ENCODE measurements at places on chromosomes 3 and 15.

DNA sequence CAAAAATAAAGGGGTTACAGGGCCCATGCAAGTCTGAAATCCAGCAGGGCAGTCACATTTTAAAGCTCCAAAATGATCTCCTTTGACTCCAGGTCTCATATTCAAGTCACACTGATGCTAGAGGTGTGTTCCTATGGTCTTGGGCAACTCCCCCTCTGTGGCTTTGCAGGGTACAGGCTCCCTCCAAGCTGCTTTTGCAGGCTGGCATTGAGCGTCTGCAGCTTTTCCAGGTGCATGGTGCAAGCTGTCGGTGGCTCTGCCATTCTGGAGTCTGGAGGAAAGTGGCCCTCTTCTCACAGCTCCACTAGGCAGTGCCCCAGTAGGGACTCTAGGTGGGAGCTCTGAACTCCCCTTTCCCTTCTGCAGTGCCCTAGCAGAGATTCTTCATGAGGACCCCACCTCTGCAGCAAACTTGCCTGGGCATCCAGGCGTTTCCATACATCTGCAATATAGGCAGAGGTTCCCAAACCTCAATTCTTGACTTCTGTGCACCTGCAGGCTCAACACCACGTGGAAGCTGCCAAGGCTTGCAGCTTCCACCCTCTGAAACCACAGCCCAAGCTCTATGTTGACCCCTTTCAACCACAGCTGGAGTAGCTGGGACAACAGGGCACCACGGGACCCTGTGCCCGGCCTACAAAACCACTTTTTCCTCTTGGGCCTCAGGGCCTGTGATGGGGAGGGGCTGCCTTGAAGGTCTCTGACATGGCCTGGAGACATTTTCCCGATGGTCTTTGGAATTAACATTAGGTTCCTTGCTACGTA lies 80.1 kb upstream of the PLSCR5 start:
- no peak for DNase-seq

GRCh38 chr3:115072265-115073021 lies 74.6 kb downstream of the ZBTB20 start:
- DNase-seq = peak; percentile 55

GRCh38 chr3:57951066-57951882 lies 56.9 kb upstream of the FLNB start:
- DNase-seq = no peak

DNA sequence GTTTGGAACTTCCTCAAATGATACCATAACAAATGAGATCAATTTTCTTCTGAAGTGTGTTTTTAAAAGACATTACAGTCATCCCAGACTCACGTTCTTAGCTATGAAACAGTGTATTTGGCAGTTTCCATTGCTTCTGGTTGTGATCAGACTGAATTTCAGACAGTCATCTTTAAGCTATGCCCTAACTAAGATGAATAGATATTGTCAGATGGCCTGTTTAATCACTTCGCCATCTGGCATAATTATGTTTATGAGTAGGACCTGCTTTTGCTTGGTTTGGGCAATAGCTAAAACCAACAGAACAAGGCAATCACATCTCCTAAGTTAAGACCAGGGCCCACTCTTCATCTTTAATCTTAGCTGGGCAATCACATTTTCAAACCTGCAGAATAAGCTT lies 313.1 kb downstream of the SV2B start:
- DNase-seq = no peak

DNA sequence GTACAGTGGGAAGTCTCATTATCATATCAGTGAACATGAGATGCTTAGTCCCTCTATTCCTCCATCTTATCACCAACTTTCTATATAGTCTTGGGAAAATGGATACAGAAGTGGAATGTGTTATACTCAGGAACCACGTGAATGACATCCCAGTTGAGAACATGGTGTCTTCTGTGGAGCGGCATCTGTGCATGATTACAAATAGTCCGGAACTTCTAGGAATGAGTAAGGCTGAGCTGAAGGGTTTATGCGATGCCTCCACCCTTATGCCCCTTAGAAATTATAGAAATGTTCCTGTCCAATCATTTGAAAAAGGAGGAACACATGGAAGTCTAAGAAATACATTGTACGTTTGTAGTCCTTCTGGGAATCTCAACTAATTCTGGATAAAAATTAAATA lies 64.8 kb upstream of the TMEM108 start:
- no peak for DNase-seq

DNA sequence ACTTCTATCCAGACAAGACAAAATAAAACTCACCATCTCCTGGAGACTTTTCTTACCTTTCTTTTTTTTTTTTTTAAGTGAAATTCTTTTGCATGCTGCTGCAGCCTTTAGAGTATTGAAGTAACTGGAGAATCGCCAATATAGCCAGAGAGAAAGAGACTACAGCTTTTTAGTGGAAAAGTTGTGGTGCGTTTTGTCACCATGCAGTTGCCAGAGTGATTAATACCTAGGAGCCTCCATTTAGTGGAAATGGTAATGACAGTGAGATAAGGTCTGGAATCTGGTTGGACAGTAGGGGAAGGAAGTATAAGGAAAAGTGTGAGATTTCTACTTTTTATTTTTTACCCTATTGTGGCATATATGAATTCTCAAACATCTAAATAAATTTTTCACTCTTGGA lies 18.1 kb upstream of the PARP14 start:
- DNase-seq = no peak

DNA sequence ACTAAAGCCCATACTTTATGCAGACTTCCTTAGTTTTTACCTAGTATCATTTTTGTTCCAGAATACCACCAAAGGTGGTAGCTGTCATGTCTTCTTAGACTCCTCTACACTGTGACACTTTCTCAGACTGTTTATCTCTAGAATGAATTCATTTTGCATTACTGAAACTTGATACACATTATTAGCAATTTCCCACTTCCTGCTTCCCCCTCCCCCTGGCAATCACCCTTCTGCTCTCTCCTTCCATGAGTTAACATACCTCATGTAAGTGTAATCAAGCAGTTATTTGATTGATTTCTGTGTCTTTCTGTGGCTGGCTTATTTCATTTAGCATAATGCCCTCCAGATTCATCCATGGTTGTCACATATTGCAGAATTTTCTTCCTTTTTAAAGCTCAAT lies 204.9 kb downstream of the STAG1 start:
- no peak for DNase-seq

DNA sequence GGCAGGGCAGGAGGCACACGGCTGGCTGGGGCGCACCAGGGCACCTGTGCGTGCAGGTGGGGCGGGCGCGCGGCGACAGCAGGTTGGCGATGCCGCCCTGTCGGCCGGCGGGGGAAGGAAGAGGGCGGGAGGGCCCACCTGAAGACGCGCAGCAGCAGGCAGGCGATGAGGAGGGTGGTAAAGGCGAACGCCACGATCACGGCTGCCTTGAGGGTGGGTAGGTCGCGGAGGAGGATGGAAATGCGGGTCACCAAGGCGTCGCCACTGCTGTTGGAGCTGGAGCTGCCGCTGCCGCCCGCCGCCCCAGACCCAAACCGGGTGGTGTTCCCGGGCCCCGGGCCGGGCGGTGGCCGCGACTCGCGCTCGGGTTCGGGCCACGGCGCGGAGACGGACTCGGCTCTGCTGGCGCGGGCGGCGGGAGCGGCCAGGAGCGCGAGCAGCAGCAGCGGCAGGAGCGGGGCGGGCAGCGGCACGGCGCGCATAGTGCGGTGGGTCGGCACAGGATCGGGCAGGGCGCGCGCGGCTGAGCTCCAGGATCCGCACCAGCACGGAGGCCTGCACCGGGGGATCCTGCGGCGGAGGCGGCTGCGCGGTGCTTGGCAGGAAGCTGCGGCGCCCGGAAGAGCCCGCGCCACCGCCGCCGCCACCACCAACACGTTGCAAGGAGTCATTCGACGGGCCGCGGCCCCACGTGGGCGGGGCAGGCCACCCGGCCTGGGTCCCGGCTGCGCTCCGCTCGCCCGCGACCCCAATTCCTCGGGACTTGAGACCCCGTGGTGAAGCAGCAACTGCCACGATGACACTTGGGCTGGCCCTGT lies at the start of gene FAM174B:
FAM174B (minus strand) TSS at position 598 of the 818 bp plus-strand sequence.
- peak; percentile 55 for DNase-seq

GRCh38 chr3:195010551-195011100 lies 260.3 kb downstream of the XXYLT1 start:
- DNase-seq = no peak

DNA sequence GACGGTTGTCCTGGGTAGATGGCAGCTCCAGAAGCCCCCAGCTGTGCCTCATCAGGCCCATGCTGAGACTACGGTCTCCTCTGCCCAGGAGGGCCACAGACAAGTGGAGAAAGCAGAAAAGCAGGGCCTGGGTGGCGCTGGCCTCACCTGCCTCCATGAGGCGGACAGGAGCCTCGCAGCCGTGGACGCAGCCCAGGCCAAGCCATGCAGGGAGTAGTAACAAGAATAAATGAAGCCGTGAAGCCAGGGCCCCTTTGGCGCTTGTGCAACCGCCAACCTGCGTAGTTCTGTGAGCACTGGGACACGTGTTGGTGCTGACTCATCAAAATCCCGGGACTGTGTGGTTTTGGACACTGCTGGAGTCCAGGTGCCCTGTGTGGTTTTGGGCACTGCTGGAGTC lies 12.3 kb upstream of the MUC4 start:
- no peak for DNase-seq

DNA sequence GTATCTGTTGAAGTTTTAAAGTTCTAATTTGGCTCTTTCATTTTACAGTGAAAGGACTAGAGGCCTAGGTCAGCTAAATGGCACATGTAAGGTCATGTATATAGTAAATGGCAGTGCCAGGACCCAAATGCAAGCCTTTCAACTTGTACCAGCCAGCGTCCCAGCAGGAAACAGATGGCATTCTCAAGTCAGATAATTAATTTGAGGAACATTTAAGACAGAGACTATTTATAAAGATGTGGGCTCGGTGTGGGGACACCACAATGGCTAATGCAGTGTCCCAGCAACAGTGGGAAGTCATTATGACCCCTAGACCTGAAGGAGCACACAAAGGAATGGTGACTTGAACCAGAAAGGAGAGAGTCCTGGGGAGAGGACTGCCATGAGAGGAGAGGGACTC lies 6.1 kb downstream of the MINDY4B start:
- no peak for DNase-seq

GRCh38 chr3:56469141-56469540 lies 874 bp upstream of the ERC2 start:
- no peak for DNase-seq

DNA sequence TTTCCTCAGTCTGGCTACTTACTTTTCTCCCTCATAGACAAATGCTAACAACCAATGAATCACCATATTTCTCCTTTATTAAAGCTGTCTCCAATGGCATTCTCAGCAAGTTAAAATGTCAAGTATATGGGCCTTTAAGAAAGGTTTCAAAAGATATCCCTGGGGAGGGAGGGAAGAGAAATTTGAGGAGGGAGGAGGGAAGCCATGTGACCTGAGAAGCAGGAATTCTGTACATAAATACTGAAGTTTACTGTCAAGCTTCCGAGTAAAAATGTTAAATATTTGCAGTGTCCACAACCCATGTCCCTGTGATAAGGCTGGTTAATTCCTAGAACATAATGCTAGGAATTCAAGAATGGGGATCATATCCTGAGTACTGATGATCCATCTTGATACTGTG lies 175.9 kb downstream of the CNTN4 start:
- no peak for DNase-seq

DNA sequence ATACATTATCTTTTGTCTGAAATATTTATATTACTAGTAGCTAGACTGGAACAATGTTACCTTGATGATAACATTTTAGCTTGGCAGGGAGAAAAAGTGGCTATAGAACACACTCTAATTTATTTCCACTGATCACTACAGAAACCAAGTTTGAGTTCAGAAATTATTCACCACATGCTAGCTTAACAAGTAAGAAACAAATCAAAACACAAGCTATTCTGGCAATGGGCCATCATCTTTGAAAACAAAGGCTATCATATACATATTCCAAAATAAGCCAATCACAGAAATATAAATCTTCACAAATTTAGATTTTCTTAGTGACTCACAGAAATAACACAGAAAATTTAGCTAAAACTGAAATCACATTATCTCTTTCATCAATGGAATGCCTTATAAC lies 17.1 kb downstream of the AQR start:
- no peak for DNase-seq

DNA sequence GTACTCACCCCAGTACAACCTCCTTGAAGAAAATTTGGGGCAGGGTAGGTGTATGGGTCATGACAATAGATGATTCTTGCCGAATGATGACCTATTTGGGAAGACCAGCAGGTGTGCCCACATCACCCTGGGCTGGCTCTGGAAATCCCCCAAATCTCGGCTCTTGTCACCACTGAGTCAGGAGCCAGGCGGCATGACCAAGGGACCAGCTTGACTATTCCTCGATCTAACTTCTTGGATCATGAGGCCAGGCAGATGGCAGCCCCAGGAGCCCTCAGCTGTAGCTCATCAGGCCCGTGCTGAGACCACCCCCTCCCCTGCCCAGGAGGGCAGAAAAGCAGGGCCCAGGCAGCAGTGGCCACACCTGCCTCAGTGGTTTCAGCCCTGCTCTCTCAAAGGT lies 9.2 kb upstream of the MUC4 start:
- DNase-seq = no peak

- no peak for DNase-seq
Measured at GRCh38 chr3:55823001-55823400, 335.9 kb upstream of the WNT5A start.

DNA sequence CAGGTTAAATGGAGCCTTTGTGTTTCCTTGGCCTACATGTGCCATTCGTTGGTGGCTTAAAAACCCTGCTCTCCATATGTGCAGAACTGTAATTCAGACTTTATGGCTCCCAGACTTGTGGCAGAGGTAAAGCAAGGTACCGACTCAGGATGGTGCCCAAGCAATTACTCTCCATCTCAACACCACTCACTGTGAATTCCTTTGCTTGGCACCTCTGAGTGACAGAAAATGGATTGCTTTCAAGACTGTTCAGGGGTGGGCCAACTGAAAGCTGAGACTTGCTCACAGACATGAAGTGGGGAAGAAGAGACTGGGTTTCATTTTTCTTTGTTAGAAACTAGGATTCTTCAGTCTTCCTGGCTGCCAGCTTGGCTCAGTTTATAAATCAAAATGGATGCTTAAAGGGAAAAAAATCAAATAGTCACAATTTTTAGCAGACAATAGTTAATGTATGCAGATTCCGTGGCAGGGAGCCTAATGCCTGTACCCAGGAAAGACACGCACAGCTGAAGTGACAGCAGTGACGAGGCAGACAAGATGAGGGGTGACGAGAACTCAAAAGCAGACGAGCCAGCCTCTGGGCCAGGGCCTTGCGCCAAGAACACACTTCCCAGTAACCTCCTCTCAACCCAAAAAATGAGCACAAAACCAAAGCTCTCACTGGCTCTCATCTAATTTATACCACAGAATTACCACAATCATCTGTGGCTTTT lies 207.9 kb upstream of the SLC2A2 start:
- no peak for DNase-seq

DNA sequence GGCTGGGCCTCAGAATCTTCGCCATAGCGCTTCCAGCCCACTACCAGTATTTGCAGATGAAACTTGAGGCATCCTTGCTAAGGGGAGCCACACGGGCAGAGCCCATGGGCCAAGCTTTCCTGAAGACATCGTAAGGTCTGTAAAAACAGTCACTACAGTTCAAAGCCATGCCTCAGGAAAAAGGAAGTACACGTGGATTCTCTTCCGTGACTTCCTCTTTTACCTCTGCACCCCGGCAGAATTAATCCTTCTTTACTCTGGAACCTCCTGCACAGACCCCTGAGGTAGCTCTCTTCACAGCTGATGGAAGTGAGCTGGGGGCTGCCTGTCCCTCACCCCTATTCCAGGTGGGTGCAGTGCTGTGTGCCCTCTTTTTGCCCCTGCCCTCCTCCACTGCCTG lies 129.2 kb downstream of the CHDH start:
- no peak for DNase-seq

- DNase-seq = no peak
Measured at GRCh38 chr3:190026154-190026553, 94.5 kb downstream of the P3H2 start.

Data from NCI-H774 (cell line).